Large intestine (tissue), 12 donors: ENCODE measurements at places on chromosomes 2 and 18.

DNA sequence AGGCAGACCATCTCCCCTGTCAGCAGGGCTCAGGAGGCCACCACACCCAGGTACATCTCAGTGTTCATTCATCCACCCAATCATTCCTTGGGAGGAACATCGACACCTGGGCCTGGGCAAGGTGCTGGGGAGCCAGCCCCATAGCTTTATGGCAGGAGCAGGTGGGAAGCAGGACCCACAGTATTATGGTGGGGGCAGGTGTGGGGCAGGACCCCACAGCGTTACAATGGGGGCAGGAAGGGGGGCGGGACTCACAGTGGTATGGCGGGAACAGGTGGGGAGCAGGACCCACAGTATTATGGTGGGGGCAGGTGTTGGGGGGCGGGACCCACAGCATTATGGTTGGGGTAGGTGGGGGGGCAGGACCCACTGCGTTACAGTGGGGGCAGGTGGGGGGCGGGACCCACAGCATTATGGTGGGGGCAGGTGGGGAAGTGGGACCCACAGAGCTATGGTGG lies 128.9 kb upstream of the HS6ST1 start:
- no peak for DNase-seq

GRCh38 chr18:39741755-39742466 lies 2176.3 kb upstream of the CELF4 start:
- DNase-seq, result no peak

DNA sequence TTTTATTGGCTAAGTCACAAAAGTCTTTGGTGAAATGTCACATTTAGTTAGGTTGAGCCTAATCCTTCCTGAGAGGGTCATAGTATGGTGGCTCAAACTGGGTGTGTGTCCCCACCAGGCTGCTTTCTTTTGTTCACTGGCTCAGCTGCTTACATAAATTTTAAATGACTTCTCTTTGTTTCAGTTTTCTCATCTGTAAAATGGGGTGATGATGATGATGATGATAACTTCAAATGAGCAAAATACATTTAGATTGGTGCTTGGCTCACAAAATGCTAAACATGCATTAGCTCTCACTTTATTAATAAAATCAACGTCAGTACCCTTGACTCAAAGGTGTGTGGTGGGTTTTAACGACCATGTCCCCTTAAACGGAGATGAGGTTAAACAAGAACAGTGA lies 7.2 kb upstream of the TAF1B start:
- no peak for DNase-seq

DNA sequence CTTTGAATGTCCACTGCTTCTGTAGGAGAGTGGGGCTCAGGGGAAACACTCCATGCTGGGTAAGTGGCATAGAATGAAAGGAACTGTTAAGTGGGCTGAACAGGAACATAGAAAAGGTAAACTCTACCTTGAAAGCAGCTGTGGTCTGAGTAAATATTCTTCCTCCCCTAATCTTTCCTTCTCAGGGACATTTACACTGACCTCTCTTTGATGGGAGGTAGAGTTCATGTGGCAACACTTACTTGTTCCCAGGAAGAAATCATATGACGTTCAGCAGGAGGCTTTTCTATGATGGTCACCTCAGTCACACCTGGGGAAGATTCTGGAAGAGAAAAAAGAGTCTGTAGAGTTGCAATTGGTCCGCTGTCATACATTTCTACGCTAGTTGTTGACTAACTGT lies 10.2 kb downstream of the TPGS2 start:
- no peak for DNase-seq

GRCh38 chr2:72757177-72757775 lies 68.6 kb downstream of the EXOC6B start:
- peak; percentile 28 for DNase-seq

DNA sequence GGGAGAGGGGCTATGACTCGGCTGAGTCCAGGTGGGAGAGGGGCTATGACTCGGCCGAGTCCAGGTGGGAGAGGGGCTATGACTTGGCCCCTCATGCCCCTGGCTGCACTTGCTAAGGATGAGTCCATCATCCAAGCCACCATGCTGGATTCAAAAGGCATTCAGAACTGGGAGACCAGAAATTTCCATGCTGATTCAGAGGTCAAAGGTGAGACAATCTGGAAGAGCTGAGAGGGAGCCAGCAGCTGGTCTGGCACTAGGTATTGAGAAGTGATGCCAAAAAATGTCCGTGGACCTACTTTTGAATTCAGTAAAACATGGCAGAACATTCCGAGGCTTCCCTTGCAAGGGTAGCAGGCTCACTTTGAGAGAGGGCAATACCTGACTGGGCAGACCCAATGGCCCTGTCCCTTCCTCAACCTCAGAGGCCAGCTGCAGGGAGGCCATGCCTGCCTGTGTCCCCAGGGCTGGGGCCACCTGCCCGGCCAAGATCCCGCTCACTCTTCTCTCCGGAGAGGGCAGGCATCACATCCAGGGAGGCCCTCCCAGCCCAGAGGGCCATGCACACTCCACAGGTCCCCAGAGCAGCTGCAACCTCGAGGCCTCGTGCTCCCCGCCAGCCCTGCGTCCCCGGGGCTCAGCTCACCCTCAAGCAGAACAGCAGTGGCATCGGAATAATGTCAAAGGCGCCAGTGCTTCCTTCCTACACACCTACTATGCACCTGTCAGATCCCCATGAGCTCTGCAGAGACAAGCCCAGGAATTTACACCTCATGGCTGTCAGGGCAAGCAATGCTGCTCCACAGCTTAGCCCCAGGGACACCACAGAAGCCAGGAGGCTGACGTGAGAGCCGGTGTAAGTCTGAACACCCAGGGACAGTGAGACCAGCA lies 80.2 kb upstream of the GPC1 start:
- no peak for DNase-seq

GRCh38 chr2:131044075-131044756 lies 49.0 kb downstream of the FAM168B start:
- DNase-seq, result no peak

DNA sequence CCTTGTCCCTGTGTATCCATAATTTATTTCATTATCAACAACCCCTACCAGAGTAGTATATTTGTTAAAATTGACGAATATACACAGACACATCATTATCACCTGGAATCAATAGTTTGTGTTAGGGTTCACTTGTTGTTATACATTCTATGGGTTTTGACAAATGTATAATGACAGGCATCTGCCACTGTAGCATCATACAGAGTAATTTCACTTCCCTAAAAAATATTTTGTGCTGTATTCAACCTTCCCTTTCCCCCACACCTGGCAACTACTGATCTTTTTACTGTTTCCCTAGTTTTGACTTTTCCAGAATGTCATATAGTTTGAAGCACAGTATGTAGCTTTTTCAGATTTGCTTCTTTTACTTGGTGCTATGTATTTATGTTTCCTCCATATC lies 132.0 kb downstream of the ZNF804A start:
- DNase-seq, result no peak

DNA sequence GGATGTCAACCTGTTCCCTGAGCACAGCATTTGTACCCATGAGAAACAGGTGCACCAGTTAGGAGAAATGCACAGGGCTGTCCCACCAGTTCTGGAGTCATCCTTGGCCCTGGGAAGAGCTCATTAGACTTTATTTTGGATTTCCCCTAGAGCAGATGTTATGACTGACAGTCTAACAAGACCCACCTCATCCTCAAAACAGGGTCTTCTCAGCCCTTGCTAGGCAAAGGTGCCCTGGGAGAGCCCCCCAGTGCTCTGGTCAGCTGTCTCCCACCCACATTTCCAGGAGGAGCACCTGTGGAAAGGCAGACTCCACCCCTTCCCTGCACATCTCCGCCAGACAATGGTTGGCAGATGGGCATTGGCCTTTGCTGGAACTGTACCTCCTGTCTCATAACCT lies 5.7 kb upstream of the SP100 start:
- no peak for DNase-seq

GRCh38 chr2:150008901-150009300 lies 421.3 kb upstream of the MMADHC start:
- DNase-seq, result no peak

DNA sequence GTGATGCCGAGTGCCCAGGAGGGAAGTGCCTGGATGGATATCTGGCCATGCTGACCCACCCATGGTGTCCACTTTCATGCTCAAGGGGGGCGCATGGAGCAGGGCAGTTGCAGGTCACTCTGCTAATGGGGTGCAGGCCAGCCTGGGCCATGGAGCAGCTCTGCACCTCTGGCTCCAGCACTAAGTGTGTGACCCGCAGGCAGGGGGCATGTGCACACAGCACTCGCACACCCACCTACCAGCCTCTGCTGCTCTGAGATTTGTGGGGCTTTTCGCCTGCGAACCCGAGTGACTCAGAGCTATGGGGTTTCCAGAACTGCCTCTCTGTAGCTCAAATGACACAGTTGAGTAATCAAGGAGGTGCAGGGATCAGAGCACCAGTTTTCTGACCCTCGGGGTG lies 66.2 kb downstream of the CYP26B1 start:
- DNase-seq, result no peak

DNA sequence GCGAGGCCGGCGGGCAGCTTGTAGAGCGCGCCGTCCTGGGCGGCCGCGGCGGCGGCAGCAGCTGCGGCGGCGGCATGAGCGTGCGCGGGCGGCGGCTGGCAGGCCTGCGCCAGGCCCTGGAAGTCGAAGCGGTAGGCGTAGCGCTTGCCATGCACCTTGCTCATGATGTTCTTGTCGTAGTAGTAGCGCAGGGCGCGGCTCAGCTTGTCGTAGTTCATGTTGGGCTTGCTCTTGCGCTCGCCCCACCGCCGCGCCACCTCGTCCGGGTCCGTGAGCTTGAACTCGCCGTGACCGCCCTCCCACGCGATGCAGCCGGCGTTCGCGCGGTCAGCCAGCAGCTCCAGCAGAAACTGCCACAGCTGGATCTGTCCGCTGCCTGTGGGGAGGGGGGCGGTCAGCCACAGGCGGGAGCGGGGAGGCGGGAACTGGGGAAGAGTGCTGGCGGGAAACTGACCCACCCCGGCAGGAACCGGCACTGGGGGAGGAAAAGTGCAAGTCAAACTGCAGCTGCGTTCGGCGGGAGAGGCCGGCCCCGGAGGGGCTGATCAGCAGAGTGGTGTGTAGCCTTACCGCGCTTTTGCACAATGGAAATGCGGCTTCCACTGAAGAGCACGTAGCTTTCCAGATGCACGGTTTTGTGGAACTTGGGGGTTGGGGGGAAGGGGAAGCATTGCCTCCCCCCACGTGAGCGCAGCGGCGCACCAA lies 3.0 kb downstream of the FEV start:
- no peak for DNase-seq

DNA sequence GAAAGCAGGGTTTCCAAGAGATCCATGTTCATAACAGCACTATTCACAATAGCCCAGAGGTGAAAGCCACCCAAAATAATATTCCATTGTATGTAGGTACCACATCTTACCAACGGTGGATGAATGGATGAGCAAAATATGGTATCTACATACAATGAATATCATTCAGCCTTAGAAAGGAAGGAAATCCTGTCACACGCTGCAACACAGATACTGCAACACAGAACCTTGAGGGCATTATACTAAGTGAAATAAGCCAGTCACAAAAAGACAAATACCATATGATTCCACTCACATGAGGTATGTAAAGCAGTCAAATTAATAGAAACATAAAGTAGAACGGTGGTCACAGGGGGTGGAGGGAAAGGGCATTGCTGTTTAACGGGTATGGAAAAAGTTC lies 155.7 kb downstream of the DTNB start:
- no peak for DNase-seq

- DNase-seq, result no peak
Measured at GRCh38 chr2:118049140-118049815, 35.4 kb upstream of the CCDC93 start.

- DNase-seq, result no peak
Measured at GRCh38 chr2:188495969-188496431, 204.3 kb downstream of the GULP1 start.

- no peak for DNase-seq
Measured at GRCh38 chr2:216029416-216030129, 16.2 kb upstream of the MREG start.

GRCh38 chr2:231542136-231542535 lies 11.9 kb upstream of the NMUR1 start:
- no peak for DNase-seq

DNA sequence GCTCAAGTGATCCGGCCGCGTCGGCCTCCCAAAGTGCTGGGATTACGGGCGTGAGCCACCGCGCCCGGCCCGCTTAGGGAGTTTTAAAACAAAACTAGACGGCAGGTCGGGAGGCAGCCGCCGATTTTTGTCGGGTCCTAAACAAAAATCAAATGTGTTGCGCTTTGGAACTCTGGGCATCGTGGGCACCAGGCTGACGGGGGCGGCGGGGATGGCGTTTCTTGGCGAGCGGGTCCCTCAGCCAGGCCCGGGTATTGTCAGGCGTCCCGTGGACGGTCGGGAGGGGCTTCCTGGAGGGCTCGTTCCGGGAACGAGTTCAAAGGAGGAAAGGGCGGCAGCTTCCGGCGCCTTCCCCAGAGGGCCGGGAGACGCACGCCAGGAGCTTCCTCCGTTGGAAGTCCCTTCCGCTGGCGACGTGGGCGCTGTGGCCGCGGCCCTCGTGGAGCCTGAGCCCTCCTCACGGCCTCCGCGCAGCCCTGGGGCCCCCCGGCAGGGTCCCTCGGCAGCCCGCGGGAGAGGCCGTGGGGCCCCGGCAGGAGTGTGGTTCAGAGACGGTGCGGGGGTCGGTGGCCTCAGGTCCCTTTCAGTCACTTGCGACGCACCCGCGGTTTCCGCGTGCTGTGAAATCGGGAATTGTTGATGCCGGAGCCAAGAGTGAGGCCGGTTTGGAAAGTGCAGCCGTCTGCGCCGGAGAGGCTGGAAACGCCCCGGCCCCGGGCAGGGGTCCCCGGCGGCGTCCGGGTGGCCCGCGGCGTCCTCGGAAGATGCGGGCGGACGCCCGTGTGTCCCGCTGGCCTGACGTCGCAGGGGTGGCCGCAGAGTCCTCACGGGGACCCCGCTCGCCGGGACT lies 59.3 kb downstream of the EMILIN2 start:
- peak; percentile 82 for DNase-seq

DNA sequence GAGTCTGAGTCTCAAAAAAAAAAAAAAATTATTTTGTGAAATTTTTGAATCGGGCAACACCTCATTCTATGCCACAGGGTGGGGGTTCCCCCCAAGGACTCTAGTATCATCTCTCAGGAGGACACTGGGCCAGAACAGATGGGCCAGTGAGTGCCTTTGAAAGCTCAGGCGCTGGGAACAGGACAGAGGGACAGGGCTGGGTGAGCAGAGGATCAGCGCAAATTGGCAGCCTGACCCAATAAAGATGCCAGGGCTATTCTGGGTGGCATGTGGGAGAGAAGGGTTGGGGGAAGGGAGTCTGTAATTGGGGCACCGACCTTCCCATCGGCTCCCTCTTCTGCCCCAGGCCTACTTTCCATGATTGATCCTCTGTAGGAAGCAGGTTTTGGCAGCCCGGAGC lies 44.0 kb downstream of the KIF3C start:
- DNase-seq, result no peak

GRCh38 chr18:11980163-11980493 lies 1.2 kb upstream of the IMPA2 start:
- DNase-seq, result no peak

GRCh38 chr2:176088048-176088936 lies 4.2 kb upstream of the HOXD13 start:
- DNase-seq, result peak; percentile 54
